ENCODE measurements at places on chromosomes 3 and 15. TPM values are rescaled to one million over a fixed set of nuclear protein-coding genes. Genes with fewer than 3 reads are reported as not detected.

The EPHB3 gene
- 0.13 TPM for total RNA-seq

The PRR20G gene
- total RNA-seq: not detected

The PDE12 gene
- total RNA-seq: 15.3 TPM

The PCLAF gene
- total RNA-seq: 37.5 TPM

The CLRN1 gene
- total RNA-seq: not detected

The RTP3 gene
- not detected for total RNA-seq

The SLC22A14 gene
- total RNA-seq: under 0.01 TPM

The CDHR4 gene
- total RNA-seq: not detected
